Caki2 (cell line): ENCODE measurements at places on chromosomes 5 and 9.
A peak's percentile ranks its signal among the peaks of the same experiment; 100 is the strongest.

GRCh38 chr9:113630386-113631136 is 167.0 kb downstream of the RGS3 start:
- DNase-seq = no peak

- no peak for DNase-seq
Observed at GRCh38 chr5:141121985-141122384, 367 bp downstream of the PCDHB4 start.

DNA sequence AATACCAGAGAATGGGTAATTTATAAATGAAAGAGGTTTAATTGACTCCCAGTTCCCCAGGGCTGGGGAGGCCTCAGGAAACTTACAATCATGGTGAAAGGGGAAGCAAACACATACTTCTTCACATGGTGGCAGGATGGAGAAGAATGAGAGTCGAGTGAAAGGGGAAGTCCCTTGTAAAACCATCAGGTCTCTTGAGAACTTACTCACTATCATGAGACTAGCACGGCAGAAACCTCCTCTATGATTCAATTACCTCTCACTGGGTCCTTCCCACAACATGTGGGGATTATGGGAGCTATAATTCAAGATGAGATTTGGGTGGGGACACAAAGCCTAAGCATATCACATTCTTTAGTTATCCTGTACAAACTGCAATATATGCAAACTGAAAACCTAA is 609.4 kb downstream of the MTRR start:
- no peak for DNase-seq

DNA sequence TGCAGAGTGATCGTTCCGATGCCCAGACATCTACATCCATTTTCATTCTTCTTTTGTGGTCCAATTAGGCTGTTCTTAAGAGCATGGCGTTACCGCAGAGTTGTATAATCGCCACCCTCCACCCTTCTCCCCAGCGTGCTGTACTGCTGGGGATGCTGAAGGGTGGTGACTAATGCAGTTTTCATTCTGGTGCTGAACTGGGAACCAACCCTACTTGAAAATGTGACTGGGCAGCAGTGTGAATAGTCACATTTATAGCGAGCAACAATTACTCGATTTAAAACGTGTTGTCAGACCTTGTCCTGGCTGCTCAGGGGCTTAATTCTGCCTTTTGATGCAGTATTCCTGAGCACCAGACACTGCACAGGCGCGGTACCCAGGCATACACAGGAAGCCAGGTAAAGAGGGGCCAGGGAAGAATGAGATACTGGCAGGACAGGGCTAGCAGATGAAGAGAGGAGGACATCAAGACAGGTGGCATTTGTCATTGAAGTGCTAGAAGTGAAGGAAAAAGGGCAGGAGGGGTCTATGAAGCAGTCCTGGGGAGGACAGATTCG is 719 bp upstream of the ISCA1 start:
- DNase-seq = no peak

DNA sequence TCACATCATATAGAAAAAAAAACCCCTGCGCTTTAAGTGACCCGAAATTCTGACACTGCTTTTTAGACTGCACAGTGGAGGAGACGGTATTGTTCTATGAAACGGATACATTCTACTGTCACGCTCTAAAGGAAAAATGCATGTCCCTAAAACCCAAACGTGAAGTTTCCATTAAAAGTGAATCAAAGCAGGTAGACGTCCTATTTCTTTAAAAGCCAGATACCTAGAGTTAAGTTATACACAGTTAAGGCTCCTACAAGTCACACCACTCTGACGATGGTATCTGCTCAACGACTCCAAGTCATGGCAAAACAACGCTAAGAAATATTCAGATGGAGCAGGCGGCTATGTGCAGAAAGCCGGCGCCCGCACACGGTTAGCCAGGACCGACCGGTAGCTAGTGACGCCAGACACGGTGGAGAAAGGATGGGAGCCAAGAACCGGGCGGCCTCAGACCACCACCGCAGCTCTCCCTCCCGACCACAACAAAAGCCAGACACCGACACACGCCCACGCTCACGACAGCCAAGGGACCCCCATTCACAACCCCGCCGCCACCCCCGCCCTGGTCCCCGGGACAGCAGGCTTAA is 734 bp downstream of the SKP1 start:
- DNase-seq = peak; percentile 21
